SK-N-SH (cell line): ENCODE measurements at places on chromosomes 13 and 19. TPM values are rescaled to one million over a fixed set of nuclear protein-coding genes. Genes with fewer than 3 reads are reported as not detected.

CEACAM19 gene
- 1.4 and 2.0 TPM in 2 replicates for polyA plus RNA-seq

LRFN3 gene
- polyA plus RNA-seq, result 2.1 and 5.4 TPM in 2 replicates

ZNF324B gene
- 2.9 and 3.8 TPM in 2 replicates for polyA plus RNA-seq

PGLYRP1 gene
- not detected in 2 replicates for polyA plus RNA-seq

FPR1 gene
- 0.03 TPM in 1 of 2 replicates, not detected in the other for polyA plus RNA-seq

CEACAM7 gene
- not detected in 2 replicates for polyA plus RNA-seq

DNA sequence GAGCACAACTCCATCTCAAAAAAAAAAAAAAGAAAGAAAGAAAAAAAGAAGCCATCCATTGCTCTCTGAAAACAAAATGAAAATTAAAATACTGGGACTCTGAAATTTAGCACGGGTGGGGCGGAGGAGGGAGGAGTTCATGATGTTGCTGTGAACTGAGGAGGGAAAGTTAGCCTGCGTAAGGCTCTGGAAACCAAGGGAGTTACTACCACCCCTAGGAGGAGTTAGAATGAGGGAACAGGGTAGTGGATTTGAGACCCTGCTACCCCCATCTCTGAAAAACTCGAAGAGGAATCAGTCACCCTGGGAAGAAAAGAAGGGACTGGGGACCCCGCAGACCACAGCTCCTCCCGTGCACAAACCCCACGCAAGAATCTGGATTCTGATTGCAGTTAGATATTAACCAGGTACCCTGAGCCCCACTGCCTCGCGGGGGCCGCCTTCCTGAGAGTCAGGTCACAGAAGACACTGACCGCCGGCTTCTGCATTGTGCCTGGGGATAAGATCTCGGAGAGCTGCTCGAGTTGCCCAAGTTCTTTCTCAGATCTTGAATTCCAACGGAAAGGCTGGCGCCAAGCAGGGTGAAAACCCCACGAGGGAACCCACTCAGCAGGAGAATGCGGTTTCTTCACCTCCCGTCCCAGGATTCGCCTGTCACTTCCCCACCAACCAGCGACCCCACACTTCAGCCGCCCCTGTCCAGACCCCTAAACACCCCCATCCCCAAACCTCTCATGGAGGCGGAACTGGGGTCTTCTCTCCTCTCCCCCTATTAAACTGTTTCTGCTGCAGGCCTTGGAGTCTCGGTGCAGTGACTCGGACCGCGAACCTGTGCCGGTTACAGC lies 870 bp downstream of the ZNF442 start:
- DNase-seq, result peak; percentile 54
- H3K27ac ChIP-seq, result no peak overlapping the region

- DNase-seq, result no peak
- no peak overlapping the region for H3K4me3 ChIP-seq
- H3K27me3 ChIP-seq, result no peaks in the 10 kb centered on the region
- H3K27ac ChIP-seq, result no peak overlapping the region
- H3K36me3 ChIP-seq, result peaks cover 17% of the 10 kb centered on the region
- peaks cover 3% of the 10 kb centered on the region for H3K4me1 ChIP-seq
Measured at GRCh38 chr13:23619068-23619855, 49.0 kb downstream of the TNFRSF19 start.

DNA sequence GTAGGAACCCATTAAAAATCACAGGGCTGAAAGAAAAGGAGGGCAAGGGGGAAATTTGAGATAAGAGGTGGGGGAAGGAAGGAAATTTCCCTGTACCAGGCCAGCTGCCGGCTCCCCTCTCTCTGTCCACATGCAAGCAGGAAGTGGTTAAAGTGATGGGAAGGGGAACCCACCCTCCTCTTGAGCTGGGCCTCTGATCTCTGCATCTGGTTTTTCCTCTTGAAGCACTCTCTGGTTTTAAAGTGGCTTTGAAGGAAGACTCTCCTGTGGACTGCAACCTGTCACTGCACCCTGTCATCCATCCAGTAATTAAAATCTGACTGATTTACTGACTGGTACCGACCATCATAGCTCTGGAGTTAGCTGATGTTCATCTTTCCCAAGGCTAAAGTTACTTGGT lies 239.6 kb downstream of the TSHZ3 start:
- H3K36me3 ChIP-seq, result no peaks in the 10 kb centered on the region
- H3K4me1 ChIP-seq, result peaks cover 30% of the 10 kb centered on the region
- no peaks in the 10 kb centered on the region for H3K27me3 ChIP-seq
- DNase-seq, result peak; percentile 53

GRCh38 chr13:60335531-60335930 lies 61.5 kb upstream of the TDRD3 start:
- peaks cover 4% of the 10 kb centered on the region; the same call in 1 of the 2 replicates for H3K4me1 ChIP-seq
- H3K27ac ChIP-seq, result no peak overlapping the region
- no peaks in the 10 kb centered on the region; the same call in 1 of the 2 replicates for H3K27me3 ChIP-seq
- no peaks in the 10 kb centered on the region for H3K36me3 ChIP-seq

DNA sequence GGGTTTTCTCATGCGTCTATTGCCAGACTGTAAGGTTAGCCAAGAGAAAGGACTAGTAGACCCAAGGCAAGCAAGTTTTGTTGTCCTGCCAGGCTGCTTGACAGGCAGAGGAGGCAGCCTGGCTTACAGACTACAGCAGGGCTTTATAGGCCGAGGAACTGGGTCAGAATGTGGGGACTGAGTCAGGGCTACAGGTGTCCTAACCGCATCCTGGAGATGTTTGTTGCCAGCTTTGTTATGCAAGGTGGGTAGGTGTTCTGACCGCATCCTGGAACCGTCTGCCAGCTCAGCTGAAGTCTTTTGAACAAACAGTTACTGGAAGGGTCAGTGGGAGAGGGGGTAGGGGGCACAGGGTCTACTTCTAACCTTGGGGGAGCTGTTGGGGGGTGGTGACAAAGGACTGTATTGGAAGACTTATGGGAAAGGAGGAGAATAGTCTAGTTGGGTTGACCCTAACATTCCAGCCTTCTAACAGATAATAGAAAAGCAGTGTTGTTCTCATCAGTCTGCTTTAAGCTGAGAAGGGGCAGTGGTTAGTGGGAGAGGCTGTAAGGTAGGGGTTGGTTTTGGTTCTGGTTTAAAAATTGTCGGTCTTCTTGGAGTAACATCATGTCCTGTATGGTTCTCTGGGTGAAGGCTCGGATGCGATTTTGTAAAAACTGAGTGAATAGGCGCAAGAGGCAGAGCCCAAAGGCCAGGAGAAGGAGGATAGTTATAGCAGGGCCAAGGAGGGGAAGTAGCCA lies 913.8 kb upstream of the SLITRK5 start:
- H3K27me3 ChIP-seq, result no peaks in the 10 kb centered on the region
- no peak overlapping the region for H3K27ac ChIP-seq
- no peaks in the 10 kb centered on the region for H3K4me1 ChIP-seq
- no peak for DNase-seq
- no peaks in the 10 kb centered on the region for H3K36me3 ChIP-seq
- H3K4me3 ChIP-seq, result no peak overlapping the region

DNA sequence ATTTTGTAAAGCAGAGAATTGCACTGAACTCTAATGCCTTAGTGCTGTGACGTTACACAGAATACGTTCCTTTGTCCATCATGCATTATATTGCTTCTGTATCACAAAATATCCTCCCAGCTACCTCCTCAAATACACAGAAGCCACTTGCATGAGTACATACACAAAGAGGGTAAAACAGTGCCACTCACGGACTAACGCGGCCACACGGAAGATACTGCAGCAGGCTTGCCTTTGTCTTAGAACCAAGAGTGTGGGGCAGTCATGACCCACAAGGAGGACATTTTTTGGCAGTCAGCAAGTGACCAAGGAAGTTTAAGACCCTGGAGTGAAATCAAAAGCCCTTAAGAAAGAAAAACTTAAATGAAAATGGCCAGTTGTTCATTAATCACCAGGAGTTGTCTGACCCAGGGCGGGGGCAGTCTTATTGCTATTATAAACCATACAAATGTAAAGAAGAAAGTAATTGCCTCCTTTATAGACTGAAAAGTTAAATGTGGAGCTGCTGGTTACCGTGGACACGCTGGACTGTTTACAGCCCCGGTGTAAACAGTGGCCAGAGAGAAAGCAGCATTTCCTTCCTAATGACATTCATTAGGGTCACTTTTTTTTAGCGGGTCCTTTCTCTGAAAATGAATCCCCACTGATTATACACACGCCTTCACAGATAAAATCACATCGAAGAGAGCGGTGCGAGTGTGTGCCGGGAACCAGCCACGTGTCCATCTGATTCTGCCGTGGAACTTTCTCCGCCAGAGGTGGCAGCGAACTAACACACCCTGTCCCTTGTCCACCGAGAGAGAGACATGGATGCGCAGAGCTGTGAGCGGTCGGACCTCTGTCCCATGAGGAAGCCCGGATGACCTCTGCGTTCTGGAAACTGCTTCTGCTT lies 66.8 kb downstream of the SOX1 start:
- peaks cover 76% of the 10 kb centered on the region for H3K27me3 ChIP-seq
- H3K4me1 ChIP-seq, result no peaks in the 10 kb centered on the region
- H3K4me3 ChIP-seq, result no peak overlapping the region
- no peak for DNase-seq

- no peaks in the 10 kb centered on the region for H3K4me1 ChIP-seq
- no peak overlapping the region for H3K4me3 ChIP-seq
- no peaks in the 10 kb centered on the region for H3K36me3 ChIP-seq
- no peak for DNase-seq
- H3K27me3 ChIP-seq, result peaks cover 10% of the 10 kb centered on the region; the same call in 1 of the 2 replicates
- H3K27ac ChIP-seq, result no peak overlapping the region
Measured at GRCh38 chr19:2645826-2646225, 56.7 kb downstream of the GNG7 start.

GRCh38 chr13:46010148-46010547 lies 42.4 kb downstream of the ZC3H13 start:
- no peaks in the 10 kb centered on the region for H3K27me3 ChIP-seq
- H3K4me1 ChIP-seq, result peaks cover 6% of the 10 kb centered on the region; the same call in 1 of the 2 replicates
- H3K36me3 ChIP-seq, result peaks cover 59% of the 10 kb centered on the region
- DNase-seq, result peak; percentile 12
- H3K4me3 ChIP-seq, result no peak overlapping the region; the same call in 1 of the 2 replicates

- no peaks in the 10 kb centered on the region; the same call in 1 of the 2 replicates for H3K27me3 ChIP-seq
- no peaks in the 10 kb centered on the region for H3K36me3 ChIP-seq
- H3K27ac ChIP-seq, result no peak overlapping the region
Measured at GRCh38 chr19:31204115-31204514, 145.1 kb downstream of the TSHZ3 start.

DNA sequence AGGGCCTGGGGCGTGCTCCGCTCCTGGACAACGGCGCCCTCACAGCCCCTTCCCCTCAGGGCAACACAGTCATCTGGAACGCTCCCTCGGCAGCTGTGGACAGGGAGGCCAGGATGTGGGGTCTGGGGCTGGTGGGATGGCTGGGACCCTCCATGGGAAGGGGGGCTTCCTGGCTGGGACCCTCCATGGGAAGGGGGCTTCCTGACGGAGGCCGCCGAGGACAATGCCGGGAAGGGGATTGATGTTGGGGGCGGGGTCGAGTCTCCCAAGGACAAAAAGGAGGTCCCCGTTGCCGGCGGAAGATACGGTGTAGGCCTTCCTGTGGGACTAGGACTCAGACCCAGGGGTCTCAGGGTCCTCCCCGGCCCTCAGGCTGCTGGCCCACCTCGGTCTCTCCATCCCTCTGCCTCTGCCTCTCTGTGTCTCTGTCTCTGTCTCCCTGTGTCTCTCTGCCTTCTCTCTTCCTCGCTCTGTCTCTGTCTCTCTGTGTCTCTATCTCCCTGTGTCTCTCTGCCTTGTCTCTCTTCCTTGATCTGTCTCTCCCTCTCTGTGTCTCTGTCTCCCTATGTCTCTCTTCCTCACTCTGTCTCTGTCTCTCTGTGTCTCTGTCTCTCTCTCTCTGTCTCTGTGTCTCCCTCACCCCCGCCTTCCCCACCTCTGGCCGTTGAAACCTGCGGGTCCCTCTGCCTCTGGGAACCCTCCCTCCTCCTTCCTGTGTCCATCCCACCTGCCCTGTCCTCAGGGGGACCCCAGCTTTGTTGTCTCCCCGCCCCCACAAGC lies 2.7 kb upstream of the MADCAM1 start:
- peaks cover 6% of the 10 kb centered on the region; the same call in 1 of the 2 replicates for H3K27me3 ChIP-seq
- H3K4me3 ChIP-seq, result no peak overlapping the region

DNA sequence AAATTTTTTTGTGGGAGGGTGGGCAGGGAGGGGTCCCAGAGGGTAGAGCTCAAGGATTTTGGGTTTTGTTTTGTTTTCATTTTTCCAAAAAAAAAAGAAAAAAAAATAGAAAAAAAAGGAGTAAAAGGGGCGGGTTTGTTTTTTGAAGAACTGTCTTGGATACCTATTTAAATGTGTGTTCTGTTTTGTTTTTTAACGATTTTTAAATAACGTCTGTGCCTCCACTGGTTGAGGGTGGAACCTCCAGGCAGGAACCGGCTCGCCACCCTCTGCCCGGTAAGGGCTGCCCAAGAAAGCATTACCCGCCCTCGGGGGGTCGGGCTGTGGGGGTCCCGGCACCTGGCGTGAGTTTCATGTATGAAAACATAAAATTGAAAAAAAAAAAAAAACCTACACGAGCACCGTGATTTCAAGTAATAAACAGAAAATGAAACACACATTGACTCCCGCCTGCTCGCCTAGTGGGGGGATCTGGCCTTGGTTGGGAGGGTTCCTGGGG lies 10.4 kb downstream of the MIDN start:
- peak overlapping the region; percentile 83 for H3K27ac ChIP-seq
- no peak for DNase-seq
- no peak overlapping the region for H3K4me3 ChIP-seq
- no peaks in the 10 kb centered on the region for H3K27me3 ChIP-seq
- peaks cover 65% of the 10 kb centered on the region for H3K4me1 ChIP-seq
- H3K36me3 ChIP-seq, result peaks cover 37% of the 10 kb centered on the region

GRCh38 chr13:33931397-33932311 lies 113.7 kb downstream of the RFC3 start:
- H3K4me1 ChIP-seq, result peaks cover 28% of the 10 kb centered on the region
- no peaks in the 10 kb centered on the region for H3K36me3 ChIP-seq
- H3K27me3 ChIP-seq, result no peaks in the 10 kb centered on the region
- DNase-seq, result peak; percentile 7
- H3K4me3 ChIP-seq, result no peak overlapping the region

GRCh38 chr19:919199-920050 lies 2.3 kb downstream of the KISS1R start:
- H3K27ac ChIP-seq, result no peak overlapping the region
- H3K27me3 ChIP-seq, result peaks cover 41% of the 10 kb centered on the region
- H3K36me3 ChIP-seq, result no peaks in the 10 kb centered on the region
- no peak for DNase-seq
- no peak overlapping the region for H3K4me3 ChIP-seq
- 0 out of 2 replicates have a peak, but pooled peaks cover under 1% of the 10 kb centered on the region for H3K4me1 ChIP-seq

DNA sequence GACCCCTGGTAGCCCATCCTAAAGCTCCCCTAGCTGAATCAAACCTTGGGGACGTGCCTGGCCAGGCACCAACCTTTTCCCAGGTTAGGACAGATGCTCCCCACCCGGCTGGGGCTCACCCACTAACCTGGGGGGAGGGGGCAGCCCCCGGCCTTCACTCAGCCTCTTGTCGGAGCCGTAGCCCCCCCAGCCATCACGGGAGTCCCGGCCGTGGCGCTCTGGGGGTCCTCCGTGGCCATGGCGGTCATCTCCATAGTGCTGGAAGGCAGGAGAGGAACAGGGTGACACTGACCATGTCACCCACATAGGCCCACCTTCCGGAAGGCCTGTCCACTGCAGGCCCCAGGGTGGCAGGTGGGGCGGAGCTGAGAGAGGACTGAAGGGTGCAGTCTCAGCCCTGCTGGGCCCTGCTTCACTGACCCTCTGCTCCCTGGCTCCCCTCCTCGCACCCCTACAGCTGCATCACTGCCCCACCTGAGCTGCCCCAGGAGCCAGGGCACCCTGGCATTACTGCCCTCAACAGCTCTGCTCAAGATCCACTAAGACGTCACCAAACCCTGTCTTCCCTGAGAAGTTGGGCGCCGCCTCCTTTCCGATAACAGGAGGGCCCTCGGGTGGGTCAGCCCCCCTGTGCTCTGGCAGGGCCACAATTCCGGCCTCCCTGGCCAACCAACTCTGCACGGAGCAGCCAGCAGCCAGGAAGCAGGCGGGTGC lies 22.6 kb upstream of the TINCR start:
- H3K4me3 ChIP-seq, result no peak overlapping the region
- no peaks in the 10 kb centered on the region for H3K27me3 ChIP-seq
- no peak overlapping the region for H3K27ac ChIP-seq
- H3K36me3 ChIP-seq, result peaks cover 85% of the 10 kb centered on the region
- peak; percentile 20 for DNase-seq
- H3K4me1 ChIP-seq, result peaks cover 9% of the 10 kb centered on the region; the same call in 1 of the 2 replicates
